HEK293T (cell line): ENCODE measurements at places on chromosomes 1 and 21.

DNA sequence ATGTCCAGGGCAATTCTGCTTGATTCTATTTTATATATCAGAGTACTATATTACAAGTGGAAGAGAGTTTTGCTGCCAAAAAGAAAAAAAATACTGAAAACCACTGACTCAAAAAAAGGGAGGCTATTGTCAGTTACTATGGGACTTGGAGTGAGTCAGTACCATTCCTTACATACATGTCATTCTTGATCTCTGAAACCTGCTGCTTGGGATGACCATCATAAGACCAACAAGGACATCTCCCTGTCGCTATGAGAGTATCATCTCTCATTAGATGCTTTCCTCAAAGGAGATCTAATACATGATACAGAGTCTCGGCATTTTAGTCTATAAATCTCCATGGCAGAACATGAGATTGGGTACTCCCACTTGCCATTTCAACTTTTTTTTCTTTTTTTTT is 11.8 kb upstream of the INPP5B start:
- no peak for DNase-seq

- DNase-seq, result no peak
These were observed 718.6 kb downstream of the AMY1C start for GRCh38 chr1:104468282-104468681.

DNA sequence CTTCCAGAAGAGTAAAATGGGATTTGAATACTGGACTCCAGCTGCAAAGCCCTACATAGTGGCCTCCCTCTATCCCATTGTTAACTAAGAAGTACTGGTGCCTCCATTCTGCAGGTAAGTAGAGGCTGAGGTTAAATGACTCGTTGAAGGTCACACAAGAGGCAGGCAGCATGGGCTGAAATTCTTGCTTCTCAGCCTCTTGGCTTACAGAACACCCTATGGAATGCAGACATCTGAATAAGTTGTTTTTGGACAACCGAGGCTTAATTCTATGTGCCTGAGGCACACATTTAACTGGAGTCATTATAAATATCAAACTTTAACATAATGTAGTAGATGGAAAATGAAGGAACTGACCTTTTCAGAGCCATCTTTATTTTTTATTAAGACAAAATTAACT is 5.7 kb downstream of the DNAJC11 start:
- no peak for DNase-seq

- DNase-seq, result no peak
These were observed 71.3 kb downstream of the PLPP3 start for GRCh38 chr1:56507925-56508522.

GRCh38 chr21:37455504-37455911 is 88.9 kb downstream of the DYRK1A start:
- DNase-seq, result no peak

- no peak for DNase-seq
These were observed 17.5 kb downstream of the MTARC1 start for GRCh38 chr1:220804202-220804586.

DNA sequence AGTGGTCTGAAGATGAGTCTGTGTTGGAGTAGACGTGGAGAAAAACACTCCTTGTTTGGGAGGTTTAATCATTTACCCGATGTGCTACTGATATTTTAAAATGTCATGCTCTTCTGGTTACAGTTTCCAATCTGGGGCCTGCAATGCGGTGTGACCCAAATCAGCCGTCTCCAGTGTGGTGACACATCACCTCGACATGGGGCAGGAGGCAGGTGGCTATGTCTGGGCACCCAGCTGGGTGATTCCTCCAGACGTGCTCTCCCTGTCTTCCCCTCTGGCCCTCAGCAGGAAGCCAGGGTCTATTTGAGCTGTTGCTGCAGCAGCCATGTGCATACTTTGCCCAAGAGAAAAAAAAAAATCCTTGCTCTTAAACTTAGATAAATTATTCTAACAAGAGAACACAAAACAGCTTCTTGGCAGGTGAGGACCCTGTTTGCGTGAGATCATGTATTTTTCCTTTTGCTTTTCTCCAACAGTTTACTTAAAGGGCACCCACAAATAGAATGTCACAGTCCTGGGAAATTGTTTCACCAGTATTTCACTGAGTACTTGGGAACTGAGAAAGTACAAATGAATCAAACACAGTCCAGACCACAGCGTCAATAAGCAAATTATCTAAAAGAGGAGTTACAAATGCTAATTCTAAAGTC is 38.9 kb upstream of the MAP10 start:
- DNase-seq, result no peak

GRCh38 chr1:30508175-30508448 is 215.3 kb downstream of the MATN1 start:
- DNase-seq, result no peak

DNA sequence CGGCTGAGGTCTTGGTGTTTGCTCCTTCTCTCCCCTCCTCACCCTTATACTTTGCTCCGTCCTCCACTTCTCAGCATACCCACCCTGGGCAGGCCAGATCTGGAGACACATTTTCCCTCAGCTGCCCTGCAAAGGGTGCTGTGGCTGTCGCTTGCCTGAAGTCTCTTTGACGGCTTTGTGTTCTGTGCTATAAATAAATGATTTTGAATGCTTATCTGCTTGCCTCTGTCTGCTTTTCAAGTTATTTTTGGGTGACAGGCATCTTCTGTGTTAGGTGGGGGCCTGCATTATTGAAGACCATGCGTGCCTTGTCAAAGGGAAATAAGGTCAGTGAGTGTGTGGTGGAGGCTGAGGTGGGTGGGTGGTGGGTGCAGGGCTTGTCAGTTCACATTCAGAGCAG is 66.9 kb upstream of the KCND3 start:
- no peak for DNase-seq

DNA sequence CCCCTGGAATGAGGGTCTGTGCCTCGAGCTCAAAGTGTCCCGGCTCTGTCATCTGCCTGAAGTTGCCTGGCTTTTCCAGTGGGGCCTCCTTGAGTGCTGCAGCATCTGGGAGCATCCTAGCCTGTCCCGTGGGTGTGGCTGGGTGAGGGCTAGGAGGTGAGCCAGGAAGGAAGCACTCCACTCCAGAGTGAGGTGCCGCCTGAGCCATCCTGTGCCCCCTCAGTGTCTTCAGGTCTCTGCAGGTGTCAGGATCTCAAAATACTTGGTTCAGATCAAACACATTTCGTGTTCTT is 11.5 kb downstream of the IBA57 start:
- no peak for DNase-seq

DNA sequence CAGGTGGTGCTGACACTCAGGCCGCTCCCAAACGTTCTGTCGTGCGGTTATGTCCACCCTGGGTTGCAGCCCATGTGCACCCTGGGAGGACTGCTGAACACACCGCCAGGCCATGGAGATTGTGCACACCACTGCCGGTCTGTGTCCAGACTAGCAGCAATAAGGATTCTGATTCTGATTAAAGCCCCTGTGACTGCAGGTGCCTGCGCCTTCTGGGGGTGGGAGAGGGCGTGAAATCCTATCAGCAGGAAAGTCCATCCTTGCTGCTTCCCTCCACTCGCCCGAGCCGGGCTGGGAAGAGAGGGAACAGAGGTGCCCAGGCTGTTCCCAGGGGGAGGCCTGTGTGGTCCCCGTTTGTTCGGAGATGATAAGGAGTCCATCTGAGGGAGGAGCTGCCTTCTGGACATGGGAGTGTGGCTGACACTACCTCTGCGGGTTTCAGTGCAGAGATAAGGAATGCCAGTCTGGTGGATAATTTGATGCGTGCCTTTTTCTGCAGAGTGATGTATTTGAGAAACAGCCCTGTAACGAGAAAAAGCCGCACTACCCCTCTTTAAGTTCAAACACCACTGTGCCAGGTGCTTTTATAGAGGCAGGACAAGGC is 41.2 kb downstream of the BACE2 start:
- no peak for DNase-seq

DNA sequence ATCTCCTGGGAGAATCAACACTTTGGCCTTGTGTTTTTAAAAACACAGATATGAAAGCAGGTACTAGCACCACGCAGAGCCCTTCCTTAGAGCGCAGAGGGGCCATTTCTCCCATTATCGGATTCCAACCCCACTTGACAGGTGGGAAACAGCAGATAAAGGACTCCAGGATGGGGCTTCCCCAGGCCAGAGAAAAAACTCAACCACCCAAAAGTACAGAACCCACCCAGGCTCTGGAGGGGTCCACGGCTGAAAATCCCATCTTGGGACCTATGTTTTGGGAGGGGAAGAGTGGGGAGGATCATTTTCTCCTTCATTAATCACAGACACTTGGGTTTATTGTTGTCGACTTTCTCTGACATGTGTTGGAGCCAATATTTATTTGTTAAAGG is 27.1 kb upstream of the COL18A1 start:
- no peak for DNase-seq

DNA sequence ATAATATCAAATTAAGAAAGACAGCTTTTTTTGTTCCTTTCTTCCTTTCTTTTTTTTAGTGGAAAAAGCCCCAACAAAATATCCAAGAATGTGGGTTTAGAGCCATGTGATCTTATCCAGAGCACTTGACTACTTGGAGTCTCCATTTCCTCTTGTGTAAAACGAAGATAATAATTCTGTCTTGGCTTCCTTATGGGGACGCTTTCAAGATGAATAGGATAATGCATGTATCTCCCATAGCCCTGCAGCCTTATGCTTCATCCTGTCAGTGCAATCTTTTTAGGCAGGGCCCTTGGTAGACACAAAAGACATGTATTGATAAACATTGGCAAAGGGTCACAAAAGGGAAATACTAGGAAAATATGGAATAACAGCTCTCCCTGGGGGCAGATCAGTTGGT is 34.8 kb downstream of the ZBTB18 start:
- no peak for DNase-seq

- DNase-seq, result no peak
These were observed 270.5 kb downstream of the NPHP4 start for GRCh38 chr1:5721634-5722215.

GRCh38 chr1:156086256-156086662 is 4.0 kb upstream of the MEX3A start:
- no peak for DNase-seq

DNA sequence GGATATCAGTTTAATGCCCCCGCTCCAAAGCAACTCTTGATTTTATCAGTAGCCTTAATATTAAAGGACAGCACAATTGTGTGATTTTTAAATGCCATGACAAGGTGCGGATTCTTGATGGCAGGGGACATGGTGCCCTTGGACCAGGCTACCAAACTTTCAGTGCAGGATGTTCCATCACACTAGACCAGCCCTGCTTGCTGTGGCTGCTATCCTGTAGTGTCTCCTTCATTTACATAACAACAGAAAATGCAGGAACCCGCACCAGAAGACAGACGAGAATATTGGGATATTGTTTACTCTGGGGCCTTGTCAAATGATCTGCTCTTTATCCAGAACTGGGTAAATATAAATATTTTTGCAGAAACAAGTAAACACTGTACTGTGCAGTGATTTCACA is 229.3 kb upstream of the PKN2 start:
- no peak for DNase-seq

- DNase-seq, result no peak
These were observed 19.9 kb upstream of the ABCB10 start for GRCh38 chr1:229578168-229579058.

GRCh38 chr21:21715266-21715969 is 717.2 kb downstream of the NCAM2 start:
- no peak for DNase-seq
